Mucosa of descending colon (tissue), 3 donors: ENCODE measurements at places on chromosomes 6 and 20.

DNA sequence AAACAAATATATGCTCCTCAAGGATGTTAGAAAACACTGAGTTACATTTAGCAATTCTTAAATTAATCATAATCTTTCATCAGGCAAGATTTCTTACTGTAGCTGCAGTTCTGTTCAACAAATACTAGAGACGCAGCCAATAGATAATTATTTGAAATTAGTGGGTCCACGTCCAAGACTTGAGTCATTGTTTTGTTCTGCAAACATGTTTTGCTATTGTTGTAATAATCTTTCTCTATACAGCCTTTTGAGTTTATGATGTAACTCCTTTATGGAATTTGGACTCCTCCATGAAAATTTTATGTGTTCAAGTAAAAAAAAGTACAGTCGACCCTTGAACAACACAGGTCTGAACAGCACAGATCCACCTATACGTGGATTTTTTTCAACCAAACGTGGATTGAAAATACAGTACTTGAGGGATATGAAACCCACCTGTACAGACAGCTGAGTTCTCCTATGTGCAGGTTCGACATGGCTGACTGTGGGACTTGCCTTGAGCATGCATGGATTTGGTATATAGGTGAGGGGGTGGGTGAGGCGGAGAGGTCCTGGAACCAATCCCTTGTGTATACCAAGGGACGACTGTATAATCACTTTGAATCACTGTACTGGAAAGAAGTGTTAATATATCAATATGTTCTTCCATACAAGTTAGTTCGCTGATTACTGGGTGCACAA lies 41.3 kb upstream of the SLC22A16 start:
- no peak for DNase-seq

GRCh38 chr6:34147906-34148630 lies 2.2 kb upstream of the GRM4 start:
- DNase-seq, result no peak

DNA sequence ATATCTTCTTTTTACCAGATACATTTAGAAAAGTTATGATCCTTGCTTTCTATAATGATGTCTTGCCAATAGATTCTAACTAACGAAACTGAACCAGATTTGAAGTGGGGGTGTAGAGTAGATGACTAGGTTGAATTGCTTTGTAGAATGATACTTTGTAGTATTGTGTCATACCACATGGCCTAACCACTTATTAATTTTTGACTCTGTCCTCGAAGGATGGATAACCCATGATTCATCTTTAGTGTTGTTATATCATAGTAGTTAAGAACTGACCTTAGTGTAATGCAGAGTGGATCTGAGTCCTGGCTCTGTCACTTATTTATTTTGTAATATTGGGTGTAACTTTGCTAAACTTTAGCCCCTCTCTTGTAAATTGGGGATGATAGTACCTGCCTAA lies 4.5 kb downstream of the PHF3 start:
- no peak for DNase-seq

GRCh38 chr6:44618371-44618770 lies 230.9 kb downstream of the CDC5L start:
- no peak for DNase-seq

DNA sequence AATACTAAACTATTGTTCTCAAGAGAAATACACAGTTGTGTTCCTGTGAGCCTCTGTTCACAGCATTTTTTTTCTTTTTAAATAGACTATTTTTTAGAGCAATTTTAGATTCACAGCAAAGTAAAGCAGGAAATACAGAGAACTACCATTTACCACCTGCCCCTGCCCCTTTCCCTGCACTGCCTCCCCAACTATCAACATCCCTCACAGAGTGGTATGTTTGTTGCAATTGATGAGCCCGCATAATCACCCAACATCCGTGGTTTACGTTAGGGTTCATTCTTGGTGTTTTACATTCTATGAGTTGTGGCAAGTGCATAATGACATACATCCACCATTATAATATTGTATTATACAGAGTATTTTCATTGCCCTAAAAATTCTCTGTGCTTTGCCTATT lies 71.6 kb upstream of the TNFAIP3 start:
- no peak for DNase-seq

DNA sequence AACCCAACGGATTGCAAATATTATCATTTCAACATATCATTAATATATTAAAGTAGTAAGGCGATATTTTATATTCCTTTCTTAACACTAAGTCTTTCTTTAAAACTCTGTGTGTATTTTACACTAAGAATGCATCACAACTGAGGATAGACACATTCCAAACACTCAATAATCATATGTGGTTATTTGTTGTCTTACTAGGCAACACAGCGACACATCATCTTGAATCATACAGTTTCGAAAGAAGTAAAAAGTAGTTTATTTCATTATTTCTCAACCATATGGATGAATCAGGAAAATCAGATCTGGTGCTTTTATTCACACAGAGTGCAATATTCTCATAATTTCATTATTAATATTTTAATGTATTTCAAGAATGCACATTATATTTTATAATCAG lies 662.4 kb downstream of the EPHA7 start:
- DNase-seq, result no peak
